H54 (cell line): ENCODE measurements at places on chromosomes 1 and 21.

GRCh38 chr1:8731162-8731561 is 86.3 kb downstream of the RERE start:
- no peak for DNase-seq

DNA sequence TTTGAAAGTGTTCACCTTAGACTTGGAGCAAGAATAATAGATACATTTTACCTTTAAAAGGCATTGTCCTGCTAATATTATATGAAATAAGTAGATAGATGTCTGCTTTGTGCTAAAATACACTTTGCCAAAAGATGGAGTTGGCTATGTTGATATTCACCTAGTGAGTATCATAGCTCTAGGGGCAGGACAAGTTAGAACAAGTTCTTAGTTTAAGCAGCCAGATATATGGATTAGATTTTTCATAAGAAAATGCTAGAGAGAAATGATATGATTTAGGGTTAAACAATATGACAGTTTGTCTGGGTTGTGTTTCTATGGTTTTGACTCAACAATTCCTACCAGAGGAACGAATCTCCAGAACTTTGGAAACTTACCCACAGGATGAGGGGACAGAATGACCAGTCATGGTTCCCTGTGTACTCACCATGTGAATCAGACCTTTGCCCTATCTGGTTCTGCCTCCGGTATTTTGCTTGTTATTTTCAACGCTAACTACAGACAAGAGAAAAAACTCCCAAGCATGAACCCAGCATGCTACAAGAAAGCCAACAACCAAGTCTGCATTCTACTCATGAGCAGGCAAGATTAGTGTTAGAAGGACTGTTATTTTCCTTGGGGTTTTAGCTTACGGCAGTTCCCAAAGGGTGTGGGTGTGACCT is 1.7 kb downstream of the F5 start:
- no peak for DNase-seq

DNA sequence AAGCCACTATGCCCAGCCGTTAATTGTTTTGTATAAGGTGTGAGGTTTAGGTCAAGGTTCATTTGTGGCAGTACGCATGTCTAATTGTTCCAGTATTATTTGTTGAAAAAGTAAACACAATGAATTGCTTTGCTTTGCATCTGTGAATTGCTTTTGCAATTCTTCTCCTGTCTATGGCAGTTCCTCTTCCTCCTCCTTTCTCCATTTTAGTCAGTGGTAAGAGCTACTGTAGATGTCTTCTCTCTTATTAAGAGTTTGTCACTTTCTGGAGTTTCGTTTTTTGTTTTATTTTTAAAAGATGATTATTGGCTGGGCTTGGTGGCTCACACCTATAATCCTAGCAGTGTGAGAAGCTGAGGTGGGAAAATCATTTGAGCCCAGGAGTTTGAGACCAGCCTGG is 29.2 kb downstream of the C1orf185 start:
- no peak for DNase-seq

DNA sequence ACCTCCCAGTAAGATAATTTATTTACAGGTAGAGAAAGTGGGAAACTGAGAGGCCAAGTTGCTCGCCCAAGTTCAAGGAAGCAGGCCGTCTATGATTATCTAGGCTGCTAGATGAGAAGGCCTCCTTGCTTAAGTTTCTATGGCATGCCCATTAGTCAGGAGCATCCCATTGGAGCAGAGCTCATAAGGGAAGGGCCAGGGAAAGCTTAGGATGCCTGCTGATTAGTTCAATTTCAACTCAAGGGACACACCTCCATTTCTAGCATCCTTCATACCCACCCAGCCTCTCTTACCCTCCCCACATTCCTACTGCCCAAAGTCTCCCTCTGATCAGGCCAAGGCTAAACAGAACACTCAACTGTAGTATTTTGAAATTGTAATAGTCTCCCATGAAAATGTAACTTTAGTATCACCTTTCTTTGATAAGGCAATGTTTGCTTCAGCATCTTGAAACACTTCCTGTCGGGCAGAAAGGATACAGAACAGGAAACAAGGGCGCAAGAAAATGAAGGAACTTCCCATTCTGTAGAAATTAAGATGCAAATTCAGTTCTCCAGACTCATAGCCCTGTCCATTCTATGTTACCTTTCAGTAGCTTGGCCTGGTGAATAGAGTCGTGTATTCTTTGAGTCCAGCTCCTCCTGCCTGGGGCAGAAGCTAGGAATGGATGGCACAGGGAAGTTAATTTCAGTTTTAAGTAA is 46.3 kb upstream of the TARBP1 start:
- no peak for DNase-seq

GRCh38 chr1:100404821-100405220 is 52.5 kb downstream of the CDC14A start:
- no peak for DNase-seq

- no peak for DNase-seq
These were observed 2.6 kb downstream of the BARHL2 start for GRCh38 chr1:90714521-90714951.

GRCh38 chr1:161388639-161389038 is 21.0 kb upstream of the CFAP126 start:
- DNase-seq: no peak

DNA sequence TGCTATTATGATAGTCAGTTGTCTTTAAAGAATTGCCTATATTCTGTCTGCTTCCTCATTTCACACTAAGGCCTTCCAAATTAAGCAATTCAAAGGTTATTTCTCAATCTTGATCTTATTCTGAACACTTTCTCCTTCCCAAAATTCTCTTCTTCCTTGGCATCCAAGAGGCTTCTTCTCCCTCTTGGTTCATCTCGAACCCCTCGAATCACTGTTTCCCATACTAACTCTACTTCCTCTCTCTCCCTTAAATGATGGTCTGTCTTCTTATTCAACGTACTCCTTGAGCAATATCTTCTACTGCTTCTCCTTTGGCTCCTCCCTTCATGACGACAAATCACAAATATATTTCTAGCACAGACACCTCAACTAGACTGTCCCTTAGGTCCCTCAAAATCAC is 4.5 kb downstream of the COPA start:
- DNase-seq: no peak

DNA sequence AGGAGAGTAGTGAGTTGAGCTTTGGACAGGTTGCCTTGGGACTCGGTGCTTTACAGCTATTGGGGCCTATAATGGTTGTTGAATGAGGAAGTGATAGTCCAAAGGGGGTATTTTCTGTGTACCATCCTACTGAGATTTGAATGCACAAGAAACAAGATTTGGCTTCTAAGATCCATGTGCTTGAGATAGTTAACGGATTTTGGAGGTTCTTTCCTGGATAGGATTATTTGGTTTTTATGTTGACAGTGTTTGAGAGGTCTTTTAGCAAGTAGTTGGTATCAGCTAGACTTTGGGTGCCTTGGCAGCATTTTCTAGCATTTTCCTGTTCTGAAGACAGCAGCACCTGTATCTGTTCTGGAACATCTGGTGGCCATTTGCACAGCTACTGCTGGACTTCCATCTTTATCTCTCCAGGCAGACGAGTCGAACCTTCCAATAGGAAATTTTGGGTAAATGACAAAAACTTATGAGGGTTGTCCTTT is 3.6 kb upstream of the SCAF4 start:
- DNase-seq: no peak

GRCh38 chr1:7011826-7012225 is 226.6 kb downstream of the CAMTA1 start:
- no peak for DNase-seq

- no peak for DNase-seq
These were observed 376.7 kb upstream of the ADGRL2 start for GRCh38 chr1:81424061-81424460.

GRCh38 chr1:192929597-192929996 is 120.8 kb downstream of the RGS2 start:
- DNase-seq: no peak

DNA sequence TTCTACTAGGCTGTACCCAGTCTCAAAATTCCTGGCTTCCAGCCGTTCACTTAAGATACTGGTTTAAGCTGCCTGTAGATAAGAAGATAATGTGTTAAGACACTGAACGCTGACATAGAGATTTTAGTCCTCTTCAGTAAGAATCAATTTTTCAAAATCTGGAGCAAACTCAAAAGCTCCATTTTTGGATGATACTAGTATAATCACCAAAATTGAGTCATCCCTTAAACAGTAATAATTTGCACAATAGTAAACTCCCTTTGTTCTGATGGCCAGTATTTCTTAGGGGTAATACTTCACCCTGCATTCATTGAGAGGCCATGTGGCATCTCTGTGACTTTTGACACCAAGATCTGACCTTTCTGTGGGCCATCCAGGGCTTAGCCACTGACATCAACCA is 299.8 kb upstream of the USP25 start:
- DNase-seq: no peak

- DNase-seq: no peak
These were observed 129.7 kb upstream of the RUNX1 start for GRCh38 chr21:35178827-35179226.

DNA sequence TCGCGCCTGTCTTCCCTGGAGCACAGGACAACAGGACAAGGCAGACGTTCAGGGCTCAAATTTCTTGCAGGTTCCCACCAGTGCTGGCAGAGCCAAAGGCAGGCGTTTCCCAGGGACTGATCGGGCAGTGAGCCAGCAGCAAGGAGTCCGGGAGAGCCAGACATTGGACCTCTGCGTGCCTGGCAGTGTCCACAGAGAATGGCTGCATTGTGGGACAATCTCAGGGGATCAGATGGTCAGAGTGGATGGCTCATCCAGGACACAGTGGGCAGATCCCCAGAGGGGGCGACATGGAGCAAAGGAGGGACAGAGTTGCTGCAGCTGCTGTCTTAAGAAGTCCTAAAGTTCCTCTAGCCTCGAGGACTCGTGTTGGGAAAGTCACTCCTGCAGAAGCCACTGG is 4.6 kb downstream of the TMEM63A start:
- DNase-seq: peak; percentile 42

- DNase-seq: no peak
These were observed 286.4 kb downstream of the PTBP2 start for GRCh38 chr1:97007840-97008604.

DNA sequence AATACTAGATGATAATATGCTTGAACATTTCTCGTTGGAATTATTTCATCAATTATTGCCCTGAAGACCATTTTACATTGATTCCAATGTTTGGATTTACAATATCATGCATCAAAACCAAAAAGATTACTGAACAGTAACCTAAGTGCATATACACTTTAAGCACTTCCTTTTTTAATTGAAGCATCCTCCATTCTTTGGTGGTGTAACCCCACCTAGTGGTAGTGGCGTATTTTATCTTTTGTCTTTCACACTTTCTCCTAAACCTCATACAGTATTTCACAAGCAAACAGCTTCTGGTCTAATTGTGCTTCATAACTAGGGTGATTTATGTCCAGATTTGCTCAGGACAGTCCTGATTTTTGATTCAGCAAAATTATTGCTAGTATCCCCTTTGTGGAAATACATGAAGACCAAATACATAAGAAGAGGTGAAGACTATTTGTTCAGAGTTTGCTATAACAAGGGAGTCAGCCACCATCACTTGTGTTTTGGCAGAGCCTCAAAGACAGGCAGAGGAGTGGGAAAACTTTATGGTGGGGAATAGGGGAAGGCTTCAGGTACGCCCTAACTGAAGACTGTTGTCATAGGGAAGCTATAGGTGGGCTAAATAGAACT is 3.4 kb upstream of the NVL start:
- DNase-seq: no peak

DNA sequence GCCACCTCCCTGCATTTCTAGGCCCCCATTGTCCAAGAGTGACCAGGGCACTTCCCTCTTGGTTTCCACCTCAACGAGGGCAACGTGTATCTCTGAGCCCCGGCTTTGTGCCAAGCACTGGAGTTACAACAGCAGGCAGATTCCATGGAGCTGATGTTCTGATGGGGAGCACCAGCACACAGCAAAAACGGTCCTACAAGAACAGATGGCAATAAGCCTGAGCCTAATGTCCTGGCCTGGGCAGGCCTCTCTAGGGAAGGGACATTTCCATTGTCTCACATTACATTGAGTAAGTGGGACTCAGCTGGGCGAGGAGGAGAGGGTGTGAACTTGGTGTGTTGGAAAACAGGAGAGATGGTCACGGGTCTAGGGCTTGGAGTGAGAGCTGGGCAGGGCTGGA is 27.2 kb upstream of the NPPB start:
- no peak for DNase-seq

GRCh38 chr1:76090283-76091203 is 16.0 kb downstream of the ST6GALNAC3 start:
- no peak for DNase-seq

DNA sequence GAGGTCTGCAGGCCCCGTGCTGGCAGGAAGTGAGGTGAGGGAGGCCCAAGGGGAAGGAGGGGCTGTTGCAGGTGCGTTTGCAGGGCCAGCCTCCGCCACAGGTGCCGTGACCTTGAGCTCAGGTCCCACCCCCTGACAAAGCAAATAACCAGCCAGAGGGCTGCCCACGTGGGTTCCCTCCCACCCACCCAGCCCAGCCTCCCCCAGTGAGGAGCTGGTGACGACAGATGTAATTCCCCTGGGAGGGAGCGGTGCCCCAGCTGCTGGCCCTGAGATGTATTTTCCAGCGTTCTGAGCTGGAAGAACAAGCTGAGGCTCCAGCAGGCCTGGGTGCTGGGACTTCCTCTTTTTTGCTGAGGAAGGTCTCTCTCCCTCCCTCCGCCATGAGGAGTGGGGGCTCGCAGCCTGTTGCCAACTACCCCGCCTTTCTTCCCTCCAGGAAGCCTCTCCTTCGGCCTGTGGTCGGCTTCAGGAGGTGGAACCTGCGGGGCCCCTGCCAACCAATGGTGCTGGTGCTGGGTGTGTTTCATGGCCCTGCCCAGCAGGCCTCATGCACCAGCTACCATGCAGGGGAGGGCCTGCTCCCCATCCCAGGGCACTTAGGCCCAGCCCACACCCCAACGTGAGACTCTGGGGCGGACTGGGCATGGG is 153.2 kb downstream of the PRDM16 start:
- DNase-seq: no peak

DNA sequence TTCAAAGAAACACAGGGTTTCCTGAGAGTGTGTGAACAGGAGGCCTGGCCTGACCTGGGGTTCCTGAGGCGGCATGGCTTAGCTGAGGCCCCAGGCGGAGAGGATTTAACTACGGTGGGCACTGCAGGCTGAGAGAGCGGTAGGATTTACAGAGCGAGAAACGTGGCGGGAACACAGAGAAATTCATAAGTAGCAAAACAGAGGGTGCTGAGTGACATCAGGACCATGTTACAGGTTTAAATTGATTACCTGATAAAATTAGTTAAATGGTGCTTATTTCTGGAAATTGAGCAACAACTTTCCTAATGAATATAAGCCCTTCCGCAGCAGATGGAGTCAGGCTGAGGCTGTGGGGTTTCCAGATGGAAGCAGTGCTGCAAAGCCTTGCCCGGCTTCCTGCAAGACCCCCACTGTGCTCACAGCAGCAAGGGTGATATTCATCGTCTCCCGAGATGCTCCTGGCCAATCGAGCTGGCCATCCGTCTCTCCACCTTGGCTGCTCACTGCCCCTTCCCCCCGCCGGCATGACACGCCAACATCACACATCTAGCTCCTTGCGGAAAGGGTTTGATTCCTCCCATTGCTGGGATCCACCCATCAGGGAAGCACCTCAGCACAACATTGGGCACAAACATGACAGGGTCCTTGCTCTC is 69.4 kb upstream of the MORC3 start:
- DNase-seq: no peak

- no peak for DNase-seq
These were observed 502.8 kb downstream of the SMYD3 start for GRCh38 chr1:246004301-246004700.
